ENCODE measurements at places on chromosomes 4 and X.

DNA sequence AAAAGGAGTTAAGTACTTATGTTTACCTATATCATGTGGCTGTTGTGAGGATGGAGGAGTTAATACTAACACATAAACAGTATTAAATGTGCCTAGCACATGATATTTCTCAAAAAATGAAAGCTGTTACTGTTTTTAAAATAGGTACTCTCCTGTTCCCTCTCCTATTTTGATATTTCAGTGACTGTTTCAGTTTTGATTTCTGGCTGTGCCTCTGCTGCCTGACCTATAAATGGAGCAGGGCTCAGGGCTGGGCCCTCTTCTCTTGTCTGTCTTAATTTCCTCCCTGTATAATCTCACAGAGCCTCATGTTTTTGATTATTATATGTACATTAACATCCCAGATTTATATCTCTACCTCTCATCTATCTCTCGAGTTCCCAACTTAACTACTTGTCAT is 93.3 kb downstream of the UGT8 start:
- DNase-seq: no peak

DNA sequence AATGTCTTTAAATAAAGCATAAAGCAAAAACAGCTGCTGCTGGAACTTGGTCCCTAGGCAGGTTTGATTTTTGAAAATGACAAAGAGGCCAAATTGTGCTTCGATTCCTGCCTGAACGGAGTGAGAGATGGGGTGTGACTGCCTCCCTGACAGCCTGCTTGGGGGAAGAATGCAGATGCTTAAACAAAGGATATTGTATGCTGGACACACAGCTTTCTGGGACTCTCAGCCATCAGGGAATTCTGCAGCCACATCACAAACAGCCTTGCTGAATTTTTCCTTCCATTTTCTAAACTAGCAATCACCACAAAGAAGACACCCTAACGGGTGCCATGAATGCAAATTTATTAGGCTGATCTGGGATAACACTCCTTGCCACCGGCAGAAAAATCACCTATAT is 83.9 kb upstream of the CPEB2 start:
- DNase-seq: no peak

GRCh38 chr4:121648516-121648915 is 48.3 kb downstream of the ANXA5 start:
- no peak for DNase-seq

- DNase-seq: no peak
Measured at GRCh38 chr4:168837922-168838321, 172.1 kb downstream of the CBR4 start.

DNA sequence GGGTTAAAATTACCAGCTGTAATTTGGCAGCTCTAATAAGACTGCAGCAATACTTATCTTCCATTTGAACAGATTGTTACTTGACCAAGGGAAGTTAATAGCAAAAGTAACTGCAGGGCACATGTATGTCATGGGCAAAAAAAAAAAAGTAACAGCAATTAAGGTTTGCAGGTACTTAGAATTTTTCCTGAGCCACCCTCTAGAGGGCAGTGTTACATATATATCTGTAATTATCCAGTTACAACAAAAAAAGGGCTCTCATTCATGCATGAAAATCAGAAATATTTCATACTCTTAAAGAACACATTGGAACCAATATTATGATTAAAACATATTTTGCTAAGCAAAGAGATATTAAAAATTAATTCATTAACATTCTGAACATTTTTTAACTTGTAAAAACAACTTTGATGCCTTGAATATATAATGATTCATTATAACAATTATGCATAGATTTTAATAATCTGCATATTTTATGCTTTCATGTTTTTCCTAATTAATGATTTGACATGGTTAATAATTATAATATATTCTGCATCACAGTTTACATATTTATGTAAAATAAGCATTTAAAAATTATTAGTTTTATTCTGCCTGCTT is 25.1 kb downstream of the XIAP start:
- DNase-seq: peak; percentile 73

DNA sequence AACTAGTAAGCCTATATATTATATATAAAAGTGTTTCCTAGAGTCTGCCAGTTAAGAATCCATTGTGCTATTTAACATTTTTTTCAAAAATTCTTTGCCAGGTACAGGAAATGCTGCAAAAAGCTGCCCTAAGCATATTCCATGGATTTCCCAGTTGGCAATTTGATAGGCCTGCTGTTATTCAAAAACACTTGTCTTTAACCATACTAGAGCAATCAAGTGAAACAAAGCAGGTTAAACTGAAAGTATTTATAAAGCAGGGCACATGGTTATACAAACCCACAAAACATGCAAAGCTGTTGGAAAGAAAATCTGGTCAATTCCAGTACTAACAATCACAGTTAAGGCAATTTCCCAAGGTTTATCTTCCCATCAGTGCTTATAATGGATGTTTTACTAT is 159.9 kb downstream of the UNC5C start:
- DNase-seq: no peak

- no peak for DNase-seq
Measured at GRCh38 chrX:43741843-43742573, 85.9 kb downstream of the MAOA start.

DNA sequence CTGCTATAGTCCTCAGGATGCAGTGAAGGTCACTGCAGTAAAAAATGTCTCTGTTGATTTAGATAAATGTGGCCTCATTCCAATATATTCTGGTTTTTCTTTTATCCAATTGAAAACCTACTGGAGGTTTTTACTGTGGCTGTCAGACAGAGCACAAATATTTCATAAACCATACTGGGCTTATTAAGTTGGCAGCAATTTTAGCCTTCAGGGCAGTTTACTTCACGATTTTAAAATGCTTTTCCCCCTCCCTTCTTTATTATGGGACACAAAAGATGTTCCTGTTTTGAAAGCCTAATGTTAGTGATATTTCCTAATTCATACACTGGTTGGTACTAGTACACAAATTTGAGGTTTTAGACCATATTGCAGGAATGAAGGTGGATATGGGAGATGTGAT is 939.4 kb downstream of the C4orf33 start:
- DNase-seq: no peak

DNA sequence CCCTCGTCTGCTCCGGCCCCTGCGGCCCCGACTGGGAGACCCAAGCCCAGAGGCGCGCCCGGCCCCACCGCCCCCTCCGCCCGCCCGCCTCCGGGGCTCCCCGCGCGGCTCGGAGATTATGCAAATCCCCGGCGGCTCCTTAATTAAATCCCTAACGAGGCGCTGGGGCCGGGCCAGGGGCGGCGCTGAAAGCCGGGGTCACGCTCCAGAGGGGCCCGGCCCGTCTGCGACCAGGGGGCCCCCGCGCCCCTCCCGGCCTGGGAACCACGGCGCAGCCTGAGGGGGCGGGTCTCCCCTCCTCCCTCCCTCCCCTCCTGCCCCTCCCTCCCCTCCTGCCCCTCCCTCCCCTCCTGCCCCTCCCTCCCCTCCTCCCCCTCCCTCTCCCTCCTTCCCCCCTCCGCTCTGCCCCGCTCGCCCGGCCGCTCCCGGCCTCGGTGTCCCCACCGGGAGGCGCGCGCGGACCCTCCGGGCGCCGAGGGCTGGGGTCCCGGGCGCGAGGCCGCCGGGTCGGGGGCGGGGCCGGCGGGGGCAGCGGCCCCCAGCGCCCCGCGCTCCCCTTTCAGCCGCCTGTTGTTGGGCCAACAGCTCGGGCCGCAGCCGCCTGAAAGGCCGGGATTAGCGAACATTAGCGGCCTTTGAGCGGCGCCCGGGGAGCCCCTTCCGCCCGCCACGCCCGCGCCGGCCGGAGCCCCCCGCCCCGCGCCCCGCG is 25.9 kb upstream of the FGFR3 start:
- no peak for DNase-seq

GRCh38 chr4:88971536-88971935 is 85.4 kb downstream of the FAM13A start:
- no peak for DNase-seq

GRCh38 chr4:7004331-7004730 is 38.8 kb upstream of the TADA2B start:
- no peak for DNase-seq

- no peak for DNase-seq
Measured at GRCh38 chrX:71953391-71953790, 42.7 kb downstream of the NHSL2 start.

Measured in NCI-H1694 (cell line).